ENCODE measurements at places on chromosomes 1 and 21. TPM values are rescaled to one million over a fixed set of nuclear protein-coding genes. Genes with fewer than 3 reads are reported as not detected.

Gene IVL
- not detected for total RNA-seq

DNA sequence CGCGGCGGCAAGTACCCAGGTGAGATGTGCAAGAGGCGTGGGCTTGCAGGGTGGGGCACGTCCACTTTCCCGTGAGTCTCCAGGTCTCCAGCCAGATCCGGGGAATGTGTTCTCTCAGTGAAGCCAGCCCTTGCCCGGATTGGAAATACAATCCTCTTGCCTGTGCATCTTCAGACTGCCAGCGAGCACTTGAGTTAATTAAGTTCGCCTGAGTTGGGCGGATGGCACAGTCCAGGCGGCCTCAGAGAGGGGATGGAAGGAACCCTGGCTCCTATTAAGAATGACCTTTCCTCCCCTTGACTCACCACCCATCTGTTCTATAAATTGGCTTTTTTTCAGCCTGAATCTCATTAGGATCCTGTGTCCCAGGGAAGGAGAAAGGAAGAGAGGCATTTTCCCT is 33.3 kb upstream of the CNTN2 start:
- no peak for DNase-seq

DNA sequence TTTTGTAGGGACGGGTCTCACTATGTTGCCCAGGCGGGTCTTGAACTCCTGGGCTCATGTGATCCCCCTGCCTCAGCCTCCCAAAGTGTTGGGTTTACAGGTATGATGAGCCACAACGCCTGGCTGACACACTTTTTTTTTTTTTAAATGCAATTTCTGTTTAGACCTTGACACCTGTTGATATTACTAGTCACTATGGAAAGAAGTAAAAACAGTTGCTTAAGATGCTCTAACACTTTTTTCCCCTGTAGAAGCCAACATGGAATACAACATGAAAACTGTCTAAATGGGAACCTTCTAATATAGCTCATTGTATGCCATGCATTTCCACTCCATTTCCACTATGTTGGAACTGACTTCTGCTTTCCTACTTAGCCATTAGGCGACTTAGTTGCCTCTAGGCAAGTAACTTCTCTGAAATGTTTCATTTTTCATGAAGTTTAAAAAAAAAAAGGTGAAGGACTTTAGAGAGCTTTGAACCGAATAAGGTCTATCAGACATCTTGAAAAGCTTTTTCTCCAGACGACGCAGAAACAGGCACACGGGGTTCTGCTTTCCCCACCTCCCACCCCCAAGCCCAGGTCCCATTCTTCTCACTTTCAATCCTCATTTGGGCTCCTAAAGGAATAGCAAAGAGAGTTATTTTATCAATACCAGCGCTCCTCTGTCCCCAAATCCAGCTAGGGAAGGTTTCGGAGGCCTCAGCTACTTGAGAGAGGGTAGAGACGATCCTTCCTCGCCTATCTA is 648 bp upstream of the DR1 start:
- no peak for DNase-seq

- DNase-seq, result no peak
These were observed 344.9 kb downstream of the ZNF326 start for GRCh38 chr1:90339811-90340210.

DNA sequence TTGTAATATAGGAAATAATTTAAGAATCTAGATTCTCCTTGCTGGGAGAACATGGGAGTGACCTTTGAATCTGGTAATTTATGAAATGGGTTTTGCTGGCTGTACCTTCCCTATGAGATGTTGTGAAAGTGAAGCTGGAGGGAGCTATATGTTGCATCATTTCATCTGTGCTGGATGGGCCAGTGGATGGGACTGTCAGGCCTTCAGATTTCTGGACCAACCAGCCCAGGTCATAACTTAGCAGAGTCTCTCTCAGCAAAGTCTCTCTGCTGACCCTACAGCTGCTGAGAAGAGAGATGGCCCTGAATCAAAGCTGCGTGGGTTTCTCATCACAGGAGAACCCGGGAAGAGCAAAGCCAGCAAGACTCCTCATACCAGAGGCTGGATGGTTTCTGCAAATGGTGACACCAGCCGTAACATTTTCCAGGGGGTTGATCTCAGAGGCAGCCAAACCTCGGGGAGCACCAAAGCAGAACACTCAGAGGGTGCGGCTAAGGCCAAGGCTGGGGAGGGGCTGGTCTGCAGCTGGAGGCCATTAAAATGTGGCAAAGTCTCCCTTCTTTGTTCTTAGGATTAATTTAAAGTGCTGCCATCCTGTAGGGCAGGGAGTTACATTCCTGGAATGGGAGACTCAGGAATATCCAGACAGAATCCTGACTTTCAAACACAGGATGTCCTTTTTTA is 18.2 kb upstream of the PTGFRN start:
- no peak for DNase-seq

- peak; percentile 93 for DNase-seq
These were observed at the start of gene IL6R for GRCh38 chr1:154404984-154405746. IL6R (plus strand) TSS chr1:154405343; CDS start chr1:154405630, 287 bp downstream.

DNA sequence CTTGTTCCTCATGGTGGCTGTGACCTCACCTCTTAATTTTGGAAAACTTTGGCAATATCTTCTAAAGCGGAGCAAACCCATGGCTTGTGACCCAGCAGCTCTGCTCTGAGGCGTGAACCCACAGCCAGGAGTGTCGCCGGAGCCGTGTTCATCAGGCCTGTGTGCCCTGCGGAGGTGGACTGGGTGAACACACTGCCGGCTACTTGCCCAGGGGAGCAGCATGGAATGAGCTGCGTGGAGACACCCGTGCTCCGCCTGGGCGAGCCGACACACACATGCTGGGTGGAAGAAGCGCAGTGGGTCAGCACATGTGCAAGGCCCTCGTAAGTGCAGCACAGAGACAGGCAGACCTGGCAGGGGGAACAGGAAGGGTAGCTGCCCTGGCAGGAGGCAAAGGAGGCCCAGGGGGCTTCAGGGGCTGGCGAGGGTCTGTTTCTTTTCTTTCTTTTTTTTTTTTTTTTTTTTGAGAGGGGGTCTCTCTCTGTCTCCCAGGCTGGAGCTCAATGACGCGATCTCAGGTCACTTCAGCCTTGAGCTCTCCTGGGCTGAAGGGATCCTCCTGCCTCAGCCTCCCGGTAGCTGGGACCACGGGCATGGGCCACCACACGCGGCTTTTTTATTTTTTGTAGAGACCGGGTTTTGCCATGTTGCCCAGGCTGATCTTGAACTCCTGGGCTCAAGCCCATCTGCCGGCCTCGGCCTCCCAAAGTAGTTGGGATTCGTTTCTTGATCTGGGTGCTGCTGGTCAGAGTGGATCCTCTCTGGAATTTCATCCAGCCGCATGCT is 41.8 kb downstream of the AGPAT3 start:
- DNase-seq, result no peak

Data from mucosa of gallbladder (tissue), 1 donor.